ENCODE measurements at places on chromosomes 3 and 15.

DNA sequence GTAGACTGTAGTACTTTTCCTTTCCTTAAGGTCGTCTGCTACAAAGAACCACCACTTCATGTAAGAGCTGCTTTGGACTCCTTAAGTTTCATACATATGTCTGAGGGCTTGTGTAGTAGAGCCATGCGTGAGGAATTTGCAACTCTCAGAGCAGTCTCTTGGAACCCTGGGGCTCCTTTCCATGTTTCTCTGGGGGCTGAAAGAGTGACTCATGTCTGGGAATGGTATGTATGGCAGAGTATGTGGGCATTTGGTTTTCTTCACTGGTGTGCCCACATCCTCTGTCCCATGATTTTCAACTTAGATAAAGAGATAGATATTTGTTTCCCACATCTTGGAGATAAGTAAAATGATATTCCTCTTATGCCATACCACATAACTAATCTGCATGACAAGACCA is 20.6 kb upstream of the RBM5 start:
- no peak for DNase-seq

DNA sequence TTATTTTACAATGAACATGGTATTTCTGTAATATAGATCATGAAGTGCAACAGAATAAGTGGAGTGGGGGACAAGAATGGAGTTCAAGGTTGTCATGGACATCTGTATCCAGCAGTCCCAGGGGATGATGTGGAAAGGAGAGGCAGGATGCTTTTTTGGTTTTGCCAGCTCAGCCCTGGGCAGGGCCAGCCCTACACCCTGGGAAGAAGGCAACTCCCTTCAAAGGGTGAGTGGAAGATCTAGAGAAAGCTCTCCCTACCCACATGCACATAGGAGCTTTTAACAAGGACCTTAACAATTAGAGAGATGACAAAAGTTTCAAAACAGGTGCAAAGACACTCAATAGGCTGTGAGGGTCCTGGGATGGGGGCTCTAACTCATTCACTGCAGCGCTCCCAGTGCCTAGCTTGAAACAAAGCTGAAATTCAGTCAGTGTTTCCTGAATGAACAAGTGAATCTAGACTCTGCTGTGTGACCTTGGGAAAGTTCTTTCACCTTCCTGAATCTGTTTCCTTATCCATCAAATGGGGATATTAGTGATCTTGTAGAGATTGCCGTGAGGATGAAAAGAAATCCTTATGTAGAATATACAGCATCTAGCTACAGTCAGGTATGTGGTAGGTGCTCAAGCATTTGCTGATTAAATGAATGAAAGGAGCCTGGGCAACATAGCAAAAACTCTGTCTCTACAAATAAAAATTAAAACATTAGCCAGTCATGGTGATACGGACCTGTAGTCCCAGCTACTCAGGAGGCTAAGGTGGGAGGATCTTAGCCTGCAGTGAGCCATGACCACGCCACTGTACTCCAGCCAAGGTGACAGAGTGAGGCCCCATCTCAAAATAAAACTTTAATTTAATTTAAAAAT is 14.3 kb downstream of the BHLHE40 start:
- DNase-seq: no peak

DNA sequence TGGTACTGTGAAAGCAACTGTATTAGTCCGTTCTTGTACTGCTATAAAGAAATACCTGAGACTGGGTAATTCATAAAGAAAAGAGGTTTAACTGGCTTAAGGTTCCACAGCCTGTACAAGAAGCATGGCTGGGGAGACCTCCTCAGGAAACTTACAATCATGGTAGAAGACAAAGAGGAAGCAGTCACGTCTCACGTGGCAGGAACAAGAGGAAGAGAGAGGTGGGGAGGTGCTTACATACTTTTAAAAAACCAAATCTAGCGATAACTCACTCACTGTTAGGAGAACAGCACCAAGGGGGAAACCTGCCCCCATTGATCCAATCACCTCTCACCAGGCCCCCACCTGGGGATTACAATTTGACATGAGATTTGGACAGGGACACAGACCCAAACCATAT is 48.9 kb downstream of the IQGAP1 start:
- DNase-seq: no peak

DNA sequence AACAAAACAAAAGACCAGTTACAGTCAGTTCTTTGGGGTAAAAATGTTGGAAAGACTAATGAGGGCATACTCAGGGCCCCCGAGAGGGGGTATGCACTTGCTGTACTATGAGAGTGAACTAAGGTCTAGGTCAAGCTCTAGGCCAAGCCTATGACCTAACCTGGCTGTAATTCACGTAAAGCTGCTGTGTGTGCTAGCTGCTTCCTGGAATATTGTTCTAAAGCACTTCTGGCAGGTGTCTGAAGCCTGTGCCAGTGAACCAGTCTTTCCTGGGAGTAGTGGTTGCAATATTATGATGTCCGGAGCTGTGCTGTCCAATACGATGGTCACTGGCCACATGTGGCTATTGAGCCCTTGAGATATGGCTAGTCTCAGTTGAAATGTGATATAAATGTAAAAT is 13.1 kb upstream of the CX3CR1 start:
- no peak for DNase-seq

- DNase-seq: no peak
Observed at GRCh38 chr15:77622209-77622933, 10.3 kb downstream of the LINGO1 start.

DNA sequence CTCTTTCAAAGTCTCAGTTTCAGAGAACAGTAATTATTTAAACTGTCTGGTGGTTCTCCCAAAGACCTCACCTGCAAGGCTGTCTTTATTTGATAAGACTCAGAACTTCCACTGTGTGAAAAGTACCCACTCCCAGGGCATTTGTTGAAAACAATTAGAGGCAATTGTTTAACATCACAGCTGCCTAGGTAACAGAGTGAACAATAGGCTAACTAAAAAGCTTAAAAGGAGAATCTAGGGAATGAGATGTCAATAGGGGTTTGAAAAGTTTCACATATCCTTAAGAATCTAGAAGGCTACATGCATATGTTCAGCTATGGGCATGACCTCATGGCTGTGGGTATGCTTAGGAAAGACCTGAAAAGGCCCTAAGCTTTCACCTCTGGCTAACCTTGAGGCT is 2.9 kb upstream of the STRIT1 start:
- DNase-seq: no peak

DNA sequence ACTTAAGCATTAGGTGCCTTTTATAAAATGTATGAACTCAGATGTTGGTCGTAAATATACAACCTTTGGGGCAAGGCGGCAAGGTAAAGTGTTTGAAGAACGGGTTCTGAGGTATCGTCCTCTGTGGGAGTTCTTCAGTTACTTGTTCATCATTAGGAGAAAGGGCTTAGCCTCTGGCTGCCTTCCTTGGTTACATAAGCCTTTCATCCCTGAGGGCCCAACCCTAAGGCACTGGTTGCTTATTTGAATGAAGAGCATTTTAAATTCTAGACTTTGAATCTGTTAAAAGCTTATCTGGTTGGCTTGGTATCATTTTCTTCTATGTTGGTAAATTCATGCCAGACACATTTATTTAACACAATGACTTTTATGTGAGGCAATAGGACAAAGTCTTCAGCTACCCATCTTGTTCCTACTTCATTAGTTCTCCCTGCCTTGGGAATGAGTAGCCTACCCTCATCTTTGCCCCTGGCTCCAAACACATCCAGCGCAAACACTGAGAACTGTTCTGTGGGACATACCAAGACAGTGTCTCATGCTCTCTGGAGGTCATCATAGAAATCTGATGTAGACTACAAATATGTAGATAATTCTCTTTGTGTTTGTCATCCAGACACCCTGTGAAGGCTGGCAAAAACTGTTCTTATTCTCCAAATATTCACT is 12.4 kb upstream of the CCDC80 start:
- DNase-seq: no peak

DNA sequence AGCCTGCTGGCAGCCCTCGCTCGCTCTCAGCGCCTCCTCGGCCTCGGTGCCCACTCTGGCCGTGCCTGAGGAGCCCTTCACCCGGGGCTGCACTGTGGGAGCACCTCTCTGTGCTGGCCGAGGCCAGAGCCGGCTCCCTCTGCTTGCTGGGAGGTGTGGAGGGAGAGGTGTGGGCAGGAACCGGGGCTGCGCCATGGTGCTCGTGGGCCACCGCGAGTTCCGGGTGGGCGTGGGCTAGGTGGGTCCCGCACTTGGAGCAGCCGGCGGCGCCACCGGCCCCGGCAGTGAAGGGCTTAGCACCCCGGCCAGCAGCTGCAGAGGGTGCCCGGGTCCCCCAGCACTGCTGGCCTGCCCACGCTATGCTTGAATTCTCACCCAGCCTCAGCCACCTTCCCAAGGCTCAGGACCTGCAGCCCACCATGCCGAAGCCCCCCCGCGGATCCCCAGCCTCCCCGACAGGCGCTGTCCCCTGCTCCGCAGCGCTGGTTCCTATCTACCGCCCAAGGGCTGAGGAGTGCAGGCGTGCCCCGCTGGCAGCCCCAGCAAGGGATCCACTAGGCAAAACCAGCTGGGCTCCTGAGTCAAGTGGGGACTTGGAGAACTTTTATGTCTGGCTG is 863.3 kb downstream of the IGSF11 start:
- DNase-seq: no peak

- no peak for DNase-seq
Observed at GRCh38 chr15:98881526-98882520, 125.8 kb downstream of the PGPEP1L start.

DNA sequence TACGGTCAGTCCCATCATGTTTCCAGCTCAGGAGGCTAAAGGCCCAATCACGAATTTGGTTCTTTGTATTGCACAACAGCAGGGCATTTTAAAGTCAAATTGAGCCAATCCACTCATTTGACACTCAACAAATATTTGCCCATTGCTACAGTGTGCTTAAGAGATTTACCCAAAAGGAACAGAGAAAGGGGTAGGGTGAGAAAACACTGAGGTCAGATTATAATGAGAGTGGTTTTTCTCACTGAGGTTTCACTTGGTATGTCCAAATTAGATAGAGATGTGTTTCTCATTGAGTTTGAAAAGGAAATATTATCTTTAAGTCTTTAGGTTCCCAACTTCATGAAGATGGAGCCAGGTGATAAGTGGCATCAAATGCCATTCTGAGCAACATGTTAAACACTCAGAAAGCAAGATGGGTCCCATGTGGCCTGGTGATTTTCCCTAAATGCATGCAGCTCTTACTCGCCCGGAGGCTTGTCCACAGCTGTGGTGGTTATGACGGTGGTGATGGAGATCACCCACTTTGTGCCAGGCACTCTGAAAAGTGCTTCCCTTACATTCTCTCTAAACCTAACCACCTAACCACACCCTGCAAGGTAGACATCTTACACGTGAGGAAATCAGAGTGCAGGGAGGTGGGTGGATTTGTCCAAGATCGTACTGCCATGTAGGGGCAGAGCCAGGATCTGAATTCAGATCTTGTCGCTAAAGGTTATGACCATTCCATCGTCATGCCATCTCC is 31.2 kb upstream of the USP3 start:
- no peak for DNase-seq

GRCh38 chr15:96406291-96406690 is 75.8 kb downstream of the NR2F2 start:
- no peak for DNase-seq

DNA sequence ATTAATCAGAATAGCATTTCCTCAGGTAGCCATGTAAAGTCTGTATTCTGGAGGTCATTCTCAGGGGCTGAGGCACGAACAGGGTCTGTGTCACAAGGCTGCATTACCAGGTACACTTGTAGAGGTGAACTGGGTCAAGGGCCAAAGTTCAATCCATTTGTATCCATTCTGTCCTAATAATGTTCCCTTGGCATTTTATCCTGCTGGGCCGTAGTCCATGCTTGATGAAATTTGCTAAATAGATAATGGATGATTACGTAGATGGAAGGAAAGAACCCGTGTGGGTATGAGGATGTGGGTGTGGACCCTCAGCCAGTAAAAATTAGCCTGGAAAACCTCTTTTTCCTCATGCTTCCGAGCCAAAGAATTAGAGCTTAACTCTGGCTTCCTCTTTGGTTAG is 785.9 kb downstream of the GRM7 start:
- no peak for DNase-seq

- no peak for DNase-seq
Observed at GRCh38 chr3:71356265-71356664, 227.3 kb downstream of the FOXP1 start.

DNA sequence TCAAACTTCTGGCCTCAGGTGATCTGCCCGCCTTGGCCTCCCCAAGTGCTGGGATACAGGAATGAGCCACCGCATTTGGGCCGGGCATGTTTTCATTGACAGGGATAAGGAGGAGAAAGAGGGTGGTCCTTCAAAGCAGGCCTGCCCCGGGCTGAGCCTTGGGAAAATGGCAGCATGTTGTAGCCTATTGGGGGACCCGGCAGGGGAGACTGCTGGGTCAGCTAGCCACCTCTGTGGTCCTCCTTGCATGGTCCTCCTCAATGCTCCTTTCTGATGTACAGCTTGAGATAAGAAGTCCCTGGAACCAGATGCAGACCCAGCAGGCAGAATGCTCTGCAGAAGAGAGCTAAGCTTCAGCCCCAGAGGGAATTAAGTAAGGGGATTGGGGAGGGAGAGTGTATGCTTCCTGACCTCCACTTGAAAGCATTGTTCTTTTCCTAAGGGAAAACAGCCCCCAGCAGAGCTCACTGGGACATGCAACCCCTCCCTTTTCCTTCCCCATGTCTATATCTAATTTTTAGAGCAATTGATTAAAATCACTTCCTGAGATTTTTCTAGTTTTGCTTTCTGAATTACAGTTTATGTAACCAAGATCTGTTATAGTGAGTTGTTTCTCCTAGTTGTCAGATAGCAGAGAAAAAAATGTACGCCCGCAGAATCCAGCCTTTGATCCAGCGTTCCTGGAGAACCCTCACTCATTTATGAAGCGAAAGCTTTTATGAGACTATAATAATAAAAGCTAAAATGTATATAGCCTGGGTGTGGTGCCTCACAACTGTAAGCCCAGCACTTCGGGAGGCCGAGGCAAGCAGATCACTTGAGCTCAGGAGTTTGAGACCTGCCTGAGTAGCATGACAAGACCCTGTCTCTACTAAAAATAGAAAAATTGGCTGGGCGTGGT is 48.7 kb upstream of the VILL start:
- no peak for DNase-seq

DNA sequence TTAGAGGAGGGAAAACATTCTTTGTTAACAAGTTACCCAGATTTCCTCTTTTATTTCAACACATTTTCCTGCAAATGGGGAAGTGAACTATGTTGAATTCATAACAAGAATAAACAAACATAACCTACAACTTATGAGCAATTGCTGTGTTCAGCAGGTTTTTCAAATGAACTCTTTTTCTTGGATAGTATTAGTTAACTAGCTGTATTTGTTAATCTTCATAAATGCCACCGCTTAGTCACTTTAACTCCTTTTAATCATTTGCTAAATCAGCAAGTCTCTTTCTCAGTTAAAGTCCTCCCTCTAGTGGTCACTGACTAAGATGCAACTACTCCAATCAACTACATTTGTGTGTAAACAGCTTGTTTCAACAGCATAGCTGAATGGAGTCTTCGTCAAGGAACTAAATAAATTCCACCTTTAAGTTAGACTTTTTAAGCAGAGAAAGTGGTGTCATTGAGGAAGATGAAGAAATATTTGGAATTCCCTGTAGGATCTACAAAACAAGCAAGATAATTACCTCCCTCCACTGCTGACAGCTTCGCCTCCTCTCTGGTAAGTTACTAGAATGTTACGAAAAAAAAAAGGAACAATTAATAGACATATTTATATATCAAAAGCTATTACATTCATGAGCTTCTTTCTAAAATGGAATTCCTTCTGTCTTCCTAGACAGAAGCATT is 1122.0 kb downstream of the ROBO1 start:
- no peak for DNase-seq

GRCh38 chr3:85725809-85726208 is 767.0 kb downstream of the CADM2 start:
- no peak for DNase-seq
